ENCODE measurements at places on chromosomes 5 and 9.

DNA sequence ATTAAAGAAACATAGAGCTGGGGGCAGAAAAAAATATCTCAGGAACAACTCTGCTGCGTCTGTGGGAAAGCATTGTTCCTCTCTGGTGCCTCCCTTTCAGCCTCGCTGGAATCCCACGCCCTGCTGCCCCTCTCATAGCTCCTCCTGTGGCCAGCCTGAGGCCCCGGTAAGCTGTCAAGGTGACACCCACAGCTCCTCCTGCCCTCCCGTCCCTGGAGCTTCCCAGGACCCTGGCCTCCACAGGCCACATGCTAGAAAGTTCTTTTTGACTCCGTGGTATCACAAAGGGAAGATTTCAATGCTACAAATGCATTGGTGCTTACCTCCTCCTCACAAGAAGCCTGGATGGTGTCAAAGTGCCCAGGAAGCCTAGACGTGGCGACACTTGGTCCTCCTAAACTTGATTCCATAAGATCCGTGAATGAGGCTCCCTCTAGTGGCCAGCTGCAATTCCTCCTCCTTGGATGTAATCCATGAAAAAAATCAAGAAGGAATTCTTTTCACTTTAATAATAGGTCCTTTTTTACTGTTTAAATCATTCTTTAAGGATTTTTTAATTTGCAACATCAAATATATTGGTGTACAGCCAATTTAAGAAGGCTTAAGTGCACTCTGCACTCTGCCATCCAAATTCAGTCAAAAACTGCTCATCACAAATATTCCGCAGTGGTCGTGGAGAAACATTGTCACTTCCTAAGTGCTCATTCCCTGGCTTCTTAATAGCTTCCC is 104.9 kb downstream of the CFAP90 start:
- peak; percentile 16 for DNase-seq

DNA sequence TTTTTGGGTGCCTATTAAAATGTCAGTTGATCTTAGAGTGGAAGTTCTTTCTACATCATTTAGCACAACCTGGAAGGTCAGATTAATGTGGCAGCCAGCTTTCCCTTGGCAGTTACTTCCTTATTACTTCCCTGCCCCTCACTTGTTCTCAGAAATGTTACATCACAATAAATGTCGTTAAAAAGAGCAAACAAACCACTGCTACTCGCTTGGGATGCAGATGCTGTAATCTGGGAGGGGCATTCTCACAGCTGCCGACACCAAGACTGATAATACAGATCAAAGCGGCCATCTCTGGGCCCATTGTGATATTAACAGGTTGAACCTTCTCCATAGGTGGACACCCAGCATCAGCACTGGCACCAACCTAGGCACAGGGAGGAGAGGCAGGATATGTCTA is 29.3 kb downstream of the PLAC8L1 start:
- DNase-seq, result no peak

GRCh38 chr5:158326256-158326655 is 467.3 kb upstream of the CLINT1 start:
- no peak for DNase-seq

DNA sequence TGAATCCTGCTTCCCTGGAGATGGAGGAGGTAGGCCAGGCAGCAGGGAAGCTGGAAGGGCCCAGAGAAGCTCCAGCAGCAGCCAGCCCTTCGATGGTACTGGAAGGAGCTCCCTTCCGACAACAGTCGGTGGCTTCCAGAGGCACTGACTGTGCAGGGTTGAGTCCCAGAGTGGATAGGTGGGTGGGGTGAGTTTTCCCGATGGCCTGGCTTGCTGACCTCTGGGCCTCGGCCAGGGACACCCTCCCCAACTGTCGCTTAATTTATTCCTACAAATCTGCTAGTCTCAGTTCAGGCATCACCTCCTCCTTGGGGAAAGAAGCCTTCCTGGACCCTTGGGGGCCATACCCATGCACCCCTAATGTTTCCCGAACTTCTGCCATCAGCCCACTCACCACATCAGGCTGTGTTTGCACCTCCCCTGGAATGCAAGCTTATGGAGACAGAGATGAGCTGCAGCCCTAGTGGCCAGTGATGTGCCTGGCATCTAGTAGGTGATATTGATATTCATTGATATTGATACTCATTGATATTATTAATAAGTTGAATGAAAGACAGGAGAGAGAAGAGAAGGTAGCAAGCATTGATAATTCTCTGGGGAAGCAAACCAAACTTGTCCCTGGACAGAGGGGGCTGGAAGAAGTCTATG is 104.6 kb upstream of the BOD1 start:
- DNase-seq, result no peak

GRCh38 chr5:34656700-34657273 is 659 bp downstream of the RAI14 start:
- DNase-seq, result no peak

DNA sequence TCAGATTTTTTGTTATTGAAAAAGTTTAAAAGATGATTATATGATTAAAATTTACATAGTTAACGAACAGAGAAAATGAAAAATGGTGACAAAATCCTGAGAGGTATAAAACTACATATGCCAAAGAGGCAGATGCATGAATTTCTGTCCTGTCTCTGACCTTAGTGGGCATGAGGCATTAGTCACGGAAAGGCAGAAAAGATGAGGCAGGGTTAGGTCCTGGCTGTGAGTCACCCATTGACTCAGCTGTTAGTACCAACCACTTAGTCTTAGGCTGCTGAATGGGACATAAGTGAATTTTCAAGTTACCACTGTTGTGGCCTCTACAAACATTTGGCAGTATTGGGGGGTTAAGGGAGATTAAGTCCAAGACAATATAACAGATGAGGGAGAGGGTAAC is 33.1 kb downstream of the RASA1 start:
- DNase-seq, result no peak

DNA sequence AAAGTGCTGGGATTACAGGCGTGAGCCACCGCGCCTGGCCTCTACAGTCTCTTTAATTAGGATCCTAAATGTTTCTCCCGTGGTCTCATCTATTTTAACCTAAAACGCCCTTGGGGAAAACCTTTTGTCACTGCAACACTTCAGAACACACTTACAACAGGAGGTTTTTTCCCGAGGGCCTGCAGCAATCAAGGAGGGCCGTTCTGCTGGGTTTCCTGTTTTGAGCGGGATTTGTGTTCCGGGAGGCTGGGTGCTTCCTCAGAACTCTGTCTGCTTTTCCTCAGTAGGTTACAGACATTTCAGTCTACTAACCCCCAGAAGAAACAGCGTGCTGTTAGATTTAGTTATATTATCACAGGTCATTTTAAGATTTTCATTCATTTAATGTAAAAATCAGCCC is 65.4 kb upstream of the IRX4 start:
- no peak for DNase-seq

GRCh38 chr5:139634541-139634940 is 13.6 kb upstream of the CXXC5 start:
- no peak for DNase-seq

GRCh38 chr9:6194934-6195333 is 20.7 kb upstream of the IL33 start:
- DNase-seq, result no peak

GRCh38 chr9:34719021-34719768 is 9.3 kb upstream of the CCL21 start:
- no peak for DNase-seq

GRCh38 chr5:6859951-6860638 is 146.9 kb downstream of the TENT4A start:
- DNase-seq, result no peak

DNA sequence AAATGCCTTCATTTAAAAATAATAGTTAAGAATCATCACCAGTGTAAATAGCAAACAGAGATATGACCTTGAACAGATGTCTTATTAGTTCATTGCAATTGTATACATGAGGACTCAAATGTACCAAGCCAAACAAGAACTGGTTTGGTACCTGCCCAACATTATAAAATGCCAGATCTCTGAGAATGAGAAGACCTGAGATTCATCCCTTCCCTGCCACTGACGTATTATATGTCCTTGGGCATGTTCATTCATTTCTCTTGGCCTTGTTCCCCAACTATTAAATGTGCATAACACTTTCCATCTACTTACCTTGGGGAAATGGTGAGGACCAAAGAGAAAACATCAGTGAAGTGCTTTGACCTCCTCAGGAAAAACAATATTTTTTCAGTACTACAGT is 33.6 kb upstream of the ERBIN start:
- DNase-seq, result no peak

GRCh38 chr9:103731541-103731940 is 362.6 kb upstream of the SMC2 start:
- DNase-seq, result no peak

DNA sequence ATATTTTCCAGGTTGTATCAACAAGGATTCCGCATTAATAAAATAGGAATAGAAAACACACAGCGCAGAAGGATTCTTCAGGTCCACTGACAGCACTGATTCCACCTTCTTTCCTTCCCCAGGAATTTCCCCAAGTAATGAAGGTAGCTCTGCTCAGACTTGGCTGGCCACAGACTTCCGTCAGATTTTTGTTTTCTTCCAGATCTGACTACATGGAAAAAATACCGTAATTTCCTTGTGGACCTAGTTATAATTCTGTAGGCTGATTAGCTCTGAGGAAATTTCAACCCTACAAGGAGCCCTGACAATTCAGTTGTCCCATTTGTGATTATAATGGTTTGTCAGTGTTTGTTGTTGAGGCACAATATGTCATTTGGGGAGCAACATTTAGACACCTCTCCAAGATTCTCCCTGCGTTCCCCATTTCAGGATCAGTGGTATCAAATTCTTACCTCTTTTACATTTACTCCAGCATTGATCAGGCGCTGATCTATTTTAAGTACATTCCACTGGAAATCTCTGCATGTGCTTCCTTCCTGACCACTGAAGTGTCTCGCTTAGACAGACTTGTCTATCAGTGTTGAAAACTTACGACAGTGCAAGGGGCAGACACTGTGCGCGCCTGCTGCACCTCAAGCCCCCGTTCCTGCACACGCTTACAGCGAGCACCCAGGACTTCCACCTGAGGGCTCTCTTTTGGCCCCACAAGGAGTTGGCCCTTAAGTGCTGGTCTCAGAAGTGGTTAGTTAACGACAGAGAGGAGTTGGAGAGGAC is 94.8 kb downstream of the LHFPL2 start:
- DNase-seq, result no peak

DNA sequence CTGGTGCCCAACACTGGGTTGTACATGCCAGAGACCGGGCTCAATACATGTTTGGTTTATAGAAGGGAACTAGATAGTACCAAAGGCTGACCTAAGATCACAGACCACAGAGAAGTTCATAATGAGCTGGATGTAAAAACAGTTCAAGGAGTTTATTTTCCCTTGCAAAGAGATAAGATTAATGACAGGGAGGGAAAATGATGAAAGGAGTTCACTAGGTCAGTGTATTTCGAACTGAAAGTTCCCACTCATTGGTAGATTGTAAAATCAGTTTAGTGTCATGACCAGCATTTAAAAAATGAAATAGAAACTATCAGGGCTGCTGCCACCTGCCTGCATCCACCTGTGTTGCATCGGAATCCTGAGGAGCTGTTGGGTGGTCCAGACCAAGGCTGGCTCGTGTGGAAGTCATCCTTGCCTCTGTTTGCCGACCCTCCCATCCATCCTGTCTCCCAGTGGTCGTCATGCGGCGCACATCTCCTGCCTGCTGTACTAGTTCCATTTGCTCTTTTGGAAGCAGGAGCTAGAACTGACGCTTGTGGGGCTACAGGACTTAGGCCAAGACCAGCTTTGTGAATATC is 21.1 kb downstream of the TBC1D2 start:
- DNase-seq, result no peak

DNA sequence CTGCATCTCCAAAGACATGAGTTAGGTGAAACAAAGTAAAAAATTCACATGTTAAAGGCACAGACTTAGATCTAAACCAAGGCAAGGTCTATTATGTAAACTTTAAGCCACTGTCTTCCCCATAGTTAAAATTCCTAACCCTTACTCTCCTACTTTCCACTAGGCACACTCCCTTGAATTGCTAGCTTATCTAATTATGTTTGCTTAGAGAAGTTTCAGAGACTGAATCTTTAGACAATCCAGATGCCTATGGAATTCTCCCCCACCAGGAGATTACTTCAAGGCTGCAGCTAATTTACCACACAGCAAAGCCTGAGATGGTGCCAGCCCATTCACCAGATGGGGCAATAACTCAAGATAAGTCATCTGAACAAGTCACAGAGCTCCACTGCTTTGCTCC is 803.1 kb upstream of the COX7C start:
- no peak for DNase-seq

- DNase-seq, result peak; percentile 20
Measured at GRCh38 chr5:68239487-68239886, 23.9 kb downstream of the PIK3R1 start.

GRCh38 chr5:151448038-151448985 is 909 bp downstream of the SLC36A1 start:
- no peak for DNase-seq

- no peak for DNase-seq
Measured at GRCh38 chr5:90293931-90294330, 115.6 kb downstream of the CETN3 start.

GRCh38 chr9:4665357-4665756 is 923 bp downstream of the SPATA6L start:
- no peak for DNase-seq

DNA sequence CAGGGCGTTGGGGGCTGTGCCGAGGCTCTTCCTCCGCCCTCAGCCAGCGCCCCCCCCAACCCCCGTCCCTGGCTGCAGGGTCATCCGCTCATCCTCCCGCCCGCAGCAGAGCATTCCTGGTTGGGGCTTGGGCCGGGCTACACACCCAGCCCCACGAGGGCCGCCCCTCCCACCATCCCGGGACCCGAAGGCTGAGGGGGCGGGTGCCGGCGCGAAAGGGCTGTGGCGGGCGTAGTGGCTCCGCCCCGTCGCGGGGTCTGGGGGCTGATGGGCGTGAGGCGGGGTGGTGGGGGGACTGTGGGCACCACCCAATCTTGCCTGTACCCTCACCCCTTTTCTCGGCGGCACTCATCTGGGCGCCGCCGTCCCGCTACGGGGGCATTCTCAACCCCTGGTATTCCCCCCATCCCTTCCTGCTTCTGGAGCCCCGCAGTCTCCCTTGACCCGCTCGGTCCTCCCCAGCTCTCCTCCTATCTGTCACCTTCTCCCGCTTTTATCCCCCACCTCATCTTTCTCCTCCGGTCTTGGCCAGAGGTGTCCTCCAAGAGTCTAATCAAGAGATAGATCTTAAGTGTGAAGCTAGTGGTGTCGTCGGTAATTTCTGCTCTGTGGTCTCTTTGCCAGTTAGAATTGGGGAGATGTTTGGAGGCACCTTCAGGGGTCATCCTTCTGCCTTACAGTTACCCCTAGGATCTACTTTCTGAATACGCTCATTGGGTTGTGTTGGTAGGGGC is 1.6 kb downstream of the FER start:
- no peak for DNase-seq

DNA sequence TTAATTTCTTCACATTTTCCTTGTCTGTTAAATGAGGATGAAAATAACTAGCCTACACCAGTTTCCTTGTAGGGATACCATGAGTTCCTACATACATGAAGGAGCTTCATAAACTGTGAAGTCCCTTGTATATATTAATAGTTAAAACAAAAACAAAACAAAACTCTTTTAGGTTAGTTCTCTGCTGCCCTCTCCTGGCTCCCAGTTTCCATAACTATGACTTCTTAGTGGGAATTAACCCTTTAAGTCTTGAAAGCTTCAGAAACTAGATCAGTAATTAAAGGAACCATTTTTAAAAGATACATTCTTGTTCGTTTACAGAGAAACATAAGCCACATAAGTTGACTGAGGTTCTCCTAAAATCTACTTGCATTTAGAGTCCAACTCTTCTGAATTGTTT is 500.0 kb upstream of the C9orf72 start:
- DNase-seq, result no peak
